ENCODE measurements at places on chromosomes 11 and 22.

DNA sequence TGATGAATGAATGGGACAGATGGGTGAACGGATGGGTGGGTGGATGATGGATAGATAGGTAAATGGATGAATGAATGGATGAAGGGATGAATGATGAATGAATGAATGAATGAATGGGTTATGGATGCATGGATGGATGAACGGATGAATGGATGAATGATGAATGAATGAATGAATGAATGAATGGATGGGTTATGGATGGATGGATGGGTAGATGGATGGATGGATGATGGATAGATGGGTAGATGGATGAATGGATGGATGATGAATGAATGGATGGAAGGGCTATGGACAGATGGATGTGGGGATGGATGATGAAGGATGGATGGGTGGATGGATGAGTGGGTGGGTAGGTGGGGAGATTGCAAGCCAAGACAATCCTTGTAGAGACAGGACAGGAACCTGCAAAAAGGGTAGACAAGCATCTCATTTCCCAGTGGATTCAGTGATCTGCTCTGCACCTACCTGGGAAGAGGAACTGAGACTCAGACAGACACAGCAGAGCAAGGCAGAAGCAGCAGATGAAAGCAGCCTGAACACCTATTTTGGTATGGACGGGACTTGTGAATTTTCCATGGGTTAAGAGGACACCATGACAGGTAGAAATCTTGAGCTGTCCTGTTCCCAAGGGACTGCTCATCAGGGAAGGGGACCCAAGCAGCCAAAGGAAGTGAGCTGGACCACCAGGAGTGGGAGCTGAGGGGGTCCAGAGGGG is 68.0 kb downstream of the EFCAB6 start:
- no peak for DNase-seq

- no peak for DNase-seq
Observed at GRCh38 chr11:22192642-22193347, at the start of gene ANO5. Gene ANO5 (plus strand): TSS chr11:22193085. CDS start chr11:22193493, 408 bp downstream.

- no peak for DNase-seq
Observed at GRCh38 chr11:123653827-123654565, 428 bp downstream of the SCN3B start.

DNA sequence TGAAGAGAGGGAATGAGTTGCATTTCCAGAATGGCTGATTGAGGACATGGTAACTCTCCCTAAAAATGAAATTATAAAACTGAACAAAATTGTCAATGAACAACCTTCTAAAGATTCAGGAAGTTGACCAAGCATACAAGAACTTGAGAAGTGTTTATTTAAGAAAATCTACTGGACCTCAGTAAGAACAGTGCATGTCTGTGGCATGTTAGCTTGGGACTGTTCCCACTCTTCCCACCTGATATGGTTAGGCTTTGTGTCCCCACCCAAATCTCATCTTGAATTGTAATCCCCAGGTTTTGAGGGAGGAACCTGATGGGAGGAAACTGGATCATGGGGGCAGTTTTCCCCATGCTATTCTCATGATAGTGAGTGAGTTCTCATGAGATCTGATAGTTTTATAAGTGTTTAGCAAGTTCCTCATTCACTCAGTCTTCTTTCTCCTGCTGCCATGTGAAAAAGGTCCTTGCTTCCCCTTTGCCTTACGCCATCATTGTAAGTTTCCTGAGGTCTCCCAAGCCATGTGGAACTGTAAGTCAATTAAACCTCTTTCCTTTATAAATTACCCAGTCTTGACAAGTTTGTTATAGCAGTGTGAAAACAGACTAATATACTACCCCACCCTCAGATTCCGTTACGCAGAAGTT is 15.4 kb downstream of the MS4A13 start:
- no peak for DNase-seq

DNA sequence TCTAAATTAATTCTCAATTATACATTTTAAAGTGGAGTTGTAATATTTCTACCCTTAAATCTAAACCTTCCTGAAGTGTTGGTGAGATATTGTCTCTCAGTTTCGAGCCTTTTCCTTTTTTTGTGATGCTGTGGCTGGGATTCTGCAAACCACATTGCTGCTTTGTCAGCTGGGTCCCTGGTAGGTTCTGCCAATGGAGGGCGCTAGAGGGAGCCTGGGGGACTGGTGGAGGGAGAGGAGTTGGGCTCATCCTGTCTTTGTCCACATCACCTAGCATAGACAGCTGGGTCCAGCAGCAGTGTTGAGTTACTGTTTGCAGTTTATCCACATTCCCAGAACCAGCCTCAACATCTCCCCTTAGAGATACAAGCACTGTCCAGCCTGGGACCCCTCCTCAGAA is 41.0 kb downstream of the TRAF6 start:
- DNase-seq, result no peak

- no peak for DNase-seq
Observed at GRCh38 chr11:66857234-66857926, 516 bp downstream of the LRFN4 start.

- no peak for DNase-seq
Observed at GRCh38 chr11:44788536-44789261, 61.9 kb downstream of the TSPAN18 start.

GRCh38 chr11:23315286-23315685 is 455.0 kb upstream of the CCDC179 start:
- no peak for DNase-seq

GRCh38 chr11:86261328-86261727 is 16.8 kb downstream of the EED start:
- no peak for DNase-seq

- DNase-seq, result no peak
Observed at GRCh38 chr11:88508759-88509581, 171.4 kb upstream of the CTSC start.

GRCh38 chr11:46457659-46458424 is 66.3 kb upstream of the CHRM4 start:
- no peak for DNase-seq

DNA sequence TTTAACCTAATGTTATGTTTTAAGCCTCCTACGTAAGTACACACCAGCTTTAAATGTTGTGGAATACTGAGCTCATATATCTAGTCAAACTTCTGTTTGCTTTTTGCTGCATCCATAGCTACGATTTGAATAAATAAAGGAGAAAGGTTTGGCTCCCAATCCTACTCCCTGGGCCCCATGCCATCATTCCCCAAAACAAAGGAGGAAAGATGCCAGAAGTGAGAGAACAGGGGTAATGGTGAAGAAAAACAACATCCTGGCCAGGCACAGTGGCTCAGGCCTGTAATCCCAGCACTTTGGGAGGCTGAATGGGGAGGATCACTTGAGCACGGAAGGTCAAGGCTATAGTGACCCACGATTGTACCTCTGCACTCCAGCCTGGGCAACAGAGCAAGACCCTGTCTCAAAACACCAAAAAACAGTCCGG is 26.5 kb downstream of the SCGB1A1 start:
- no peak for DNase-seq

DNA sequence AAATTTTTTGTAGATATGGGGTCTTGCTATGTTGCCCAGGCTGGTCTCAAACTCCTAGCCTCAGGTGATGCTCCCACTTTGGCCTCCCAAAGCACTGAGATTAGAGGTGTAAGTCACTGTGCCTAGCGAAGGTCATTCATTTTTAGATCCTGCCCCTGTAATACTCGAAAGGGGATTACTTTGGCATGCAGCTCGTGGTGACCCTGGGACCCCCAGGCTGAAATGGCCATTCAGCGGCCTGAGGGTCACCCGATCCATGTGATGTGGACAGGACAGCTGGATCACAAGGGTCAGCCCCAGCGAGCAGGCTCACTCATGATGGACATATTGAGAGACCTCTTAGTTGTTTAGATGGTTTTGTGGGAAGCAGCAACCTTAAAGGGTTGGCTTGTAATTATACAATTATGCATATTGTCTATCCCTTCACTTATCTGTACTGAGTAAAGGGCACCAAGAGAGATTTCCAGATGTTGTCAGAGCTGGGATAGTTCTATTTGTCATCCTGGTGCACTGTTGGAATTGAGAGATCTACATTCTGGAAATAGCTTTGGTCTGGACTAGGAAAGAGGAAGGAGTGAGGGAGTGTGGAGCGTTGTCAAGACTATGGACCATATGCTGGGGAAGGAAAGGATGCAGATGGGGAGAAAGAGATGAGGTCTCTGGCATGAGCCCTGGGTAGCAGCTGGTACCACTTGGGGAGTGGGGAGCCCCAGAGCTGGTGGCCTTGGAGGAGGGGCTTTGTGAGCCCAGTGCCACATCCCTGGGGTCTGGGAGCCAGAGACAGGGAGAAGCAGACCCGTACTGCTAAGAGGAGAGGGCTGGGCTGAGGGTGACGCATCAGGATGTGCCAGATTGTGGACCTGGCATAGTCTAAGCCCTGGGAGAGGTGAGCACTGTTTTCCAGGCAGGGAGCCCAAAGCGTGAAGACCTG is 15.5 kb downstream of the RHBDD3 start:
- no peak for DNase-seq

GRCh38 chr11:16604794-16605388 is 133.6 kb upstream of the C11orf58 start:
- no peak for DNase-seq

- no peak for DNase-seq
Observed at GRCh38 chr11:72984453-72985077, 157.6 kb downstream of the FCHSD2 start.

DNA sequence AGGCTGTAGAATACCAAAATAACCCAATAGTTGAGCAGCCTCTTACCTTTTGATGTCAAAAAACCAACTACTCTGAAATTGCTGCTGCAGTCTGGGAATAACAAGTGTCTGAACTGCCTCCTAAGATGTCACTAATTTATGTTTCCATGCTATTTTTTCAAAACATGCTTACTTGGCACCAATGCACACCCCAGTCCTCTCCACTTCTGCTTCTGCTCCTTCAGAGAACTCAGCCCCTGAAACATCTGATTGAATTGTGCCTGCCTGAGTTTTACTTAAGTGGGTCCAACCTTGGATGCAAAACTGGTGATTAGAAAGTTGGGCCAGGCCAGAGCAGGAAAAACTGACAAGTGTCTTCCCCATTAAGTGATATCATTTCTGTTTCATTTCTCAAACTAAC is 24.6 kb upstream of the TMEM218 start:
- no peak for DNase-seq

GRCh38 chr11:64935359-64936081 is at the start of gene GPHA2:
Gene GPHA2 (minus strand): TSS chr11:64935893. CDS start chr11:64935460, 433 bp downstream.
- no peak for DNase-seq
